CMK (cell line): ENCODE measurements at places on chromosomes 1 and 21.

- DNase-seq = no peak
These were observed 47.9 kb upstream of the EDEM3 start for GRCh38 chr1:184802354-184803179.

- DNase-seq = no peak
These were observed 7.0 kb downstream of the CD53 start for GRCh38 chr1:110879758-110880606.

- DNase-seq = no peak
These were observed 686.9 kb downstream of the LRRIQ3 start for GRCh38 chr1:73511038-73511437.

DNA sequence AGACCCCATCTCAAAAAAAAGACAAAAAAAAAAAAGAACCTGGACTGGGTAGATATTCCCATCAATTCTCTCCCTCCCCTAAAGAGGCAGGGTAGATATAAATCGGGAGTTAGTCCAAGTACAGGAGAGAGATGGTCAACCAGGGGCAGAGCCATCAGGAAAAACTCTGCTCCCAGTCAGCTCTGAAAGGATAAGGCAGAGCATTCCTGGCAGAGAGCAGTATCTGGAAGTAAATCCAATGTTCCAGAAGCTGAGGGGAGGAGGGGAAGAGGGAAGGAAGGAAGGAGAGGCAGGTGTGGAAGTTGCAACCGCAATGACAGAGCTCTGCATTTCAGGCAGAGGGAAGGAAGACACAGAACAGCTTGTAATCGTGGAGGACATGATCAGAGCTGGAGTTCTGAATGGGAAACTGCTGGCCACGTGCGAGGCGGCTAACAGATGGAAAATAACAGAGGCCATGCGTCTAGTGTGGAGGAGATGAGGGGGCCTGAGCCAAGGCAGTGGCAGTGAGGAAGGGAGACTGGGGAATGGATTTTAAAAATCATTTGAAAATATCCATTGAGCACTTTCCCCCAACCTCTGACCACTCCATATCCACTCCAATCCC, 15.3 kb upstream of the VWA5B1 start:
- no peak for DNase-seq

GRCh38 chr1:92167151-92167550, 50.6 kb upstream of the C1orf146 start:
- DNase-seq = no peak

GRCh38 chr1:18175530-18176377, 68.2 kb downstream of the IGSF21 start:
- no peak for DNase-seq

DNA sequence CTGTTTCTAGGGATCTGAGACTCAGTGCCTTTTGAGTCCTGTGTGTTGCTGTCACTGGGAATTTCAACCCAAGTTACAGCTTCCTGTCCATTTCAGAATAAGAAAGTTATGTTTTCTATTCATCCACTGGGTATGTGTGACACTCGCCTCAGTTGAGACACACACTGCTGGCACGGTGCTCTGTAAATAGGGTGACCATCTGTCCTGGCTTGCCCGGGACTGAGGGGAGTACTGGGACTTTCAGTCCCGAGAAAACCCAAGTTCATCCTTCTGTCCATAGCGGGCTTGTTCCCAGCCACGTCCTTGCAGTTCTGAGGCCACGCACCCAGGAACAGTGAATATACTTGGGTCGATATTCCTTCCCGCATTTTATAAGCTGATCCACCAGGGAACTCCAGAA, 56.3 kb upstream of the DISP3 start:
- no peak for DNase-seq

DNA sequence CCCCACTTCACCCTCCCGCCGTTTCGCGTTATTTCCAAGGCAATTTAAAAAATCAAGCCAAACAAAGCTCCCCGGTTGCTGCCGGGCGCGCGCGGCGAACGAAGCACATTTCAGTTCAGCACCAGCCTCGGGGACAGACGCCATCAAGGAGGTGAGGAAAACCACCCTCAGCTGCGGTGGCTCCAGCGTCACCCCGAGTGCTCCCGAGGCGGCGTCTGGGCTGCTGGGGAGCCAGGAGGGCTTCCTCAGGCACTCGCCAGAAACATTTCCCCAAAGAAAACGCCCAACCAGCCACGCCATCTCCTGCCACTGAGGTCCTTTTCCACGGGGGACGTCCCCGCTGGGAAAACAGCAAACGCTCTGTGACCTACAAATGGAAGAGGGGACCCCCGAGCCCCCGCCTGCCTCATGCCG, 623 bp downstream of the GNG4 start:
- DNase-seq = no peak

DNA sequence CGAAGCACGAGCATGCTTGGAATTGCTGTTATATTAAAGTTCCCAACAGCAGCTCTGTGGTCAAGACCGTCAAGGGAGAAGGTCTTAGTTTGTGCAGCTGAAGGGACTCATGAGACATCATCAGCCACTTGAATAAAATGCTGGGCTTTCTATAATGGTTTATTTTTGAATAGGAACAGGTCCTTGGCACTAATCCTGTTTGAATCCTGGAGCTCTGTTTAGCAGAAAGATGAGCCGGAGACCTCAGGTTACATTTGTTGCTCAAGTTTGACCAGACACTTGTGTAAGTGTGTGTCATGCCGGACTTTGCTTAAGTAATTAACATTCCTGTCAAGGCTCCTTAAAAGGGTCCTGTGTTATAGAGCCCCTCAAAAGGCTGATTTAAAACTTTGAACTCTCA, 186.5 kb downstream of the ROR1 start:
- DNase-seq = no peak

- no peak for DNase-seq
These were observed 10.1 kb downstream of the FNDC5 start for GRCh38 chr1:32860566-32860965.

DNA sequence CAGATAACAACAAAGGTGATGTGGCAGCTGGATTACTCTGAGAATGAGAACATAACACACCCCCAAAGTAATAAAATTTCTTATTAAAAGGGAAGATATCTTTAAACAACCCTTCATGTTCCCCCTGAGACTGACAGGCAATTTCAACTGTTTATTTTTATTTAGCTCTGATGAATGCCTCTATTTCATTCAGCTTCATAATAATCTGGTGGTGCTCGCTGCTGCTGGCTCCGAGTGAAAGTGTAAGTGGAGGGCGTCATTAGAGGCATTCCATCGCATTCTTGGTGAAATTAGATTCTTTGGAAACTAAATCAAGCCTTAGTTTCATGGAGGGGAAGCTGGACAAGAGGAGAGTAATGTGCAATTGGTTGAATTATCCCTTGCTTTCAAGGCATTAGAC, 128.9 kb downstream of the GRIK1 start:
- DNase-seq = no peak

GRCh38 chr1:50214717-50215116, 106.0 kb downstream of the ELAVL4 start:
- DNase-seq = no peak

DNA sequence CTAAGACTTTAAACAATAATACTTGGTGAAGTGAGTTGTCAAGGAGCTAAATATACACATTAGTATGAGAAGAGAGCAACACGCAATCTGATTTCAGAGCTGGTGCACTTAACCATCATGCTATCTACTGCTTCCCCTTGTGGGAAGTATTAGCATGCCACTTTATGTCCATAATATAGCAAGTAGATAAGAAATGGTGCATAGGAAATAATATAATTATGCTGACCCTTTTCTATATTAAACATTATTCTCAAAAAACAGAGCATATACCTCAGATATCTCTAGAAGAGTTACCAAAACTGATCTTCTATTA, 63.4 kb downstream of the MAGI3 start:
- no peak for DNase-seq

- DNase-seq = no peak
These were observed 2.6 kb upstream of the TMEM240 start for GRCh38 chr1:1542766-1543705.

DNA sequence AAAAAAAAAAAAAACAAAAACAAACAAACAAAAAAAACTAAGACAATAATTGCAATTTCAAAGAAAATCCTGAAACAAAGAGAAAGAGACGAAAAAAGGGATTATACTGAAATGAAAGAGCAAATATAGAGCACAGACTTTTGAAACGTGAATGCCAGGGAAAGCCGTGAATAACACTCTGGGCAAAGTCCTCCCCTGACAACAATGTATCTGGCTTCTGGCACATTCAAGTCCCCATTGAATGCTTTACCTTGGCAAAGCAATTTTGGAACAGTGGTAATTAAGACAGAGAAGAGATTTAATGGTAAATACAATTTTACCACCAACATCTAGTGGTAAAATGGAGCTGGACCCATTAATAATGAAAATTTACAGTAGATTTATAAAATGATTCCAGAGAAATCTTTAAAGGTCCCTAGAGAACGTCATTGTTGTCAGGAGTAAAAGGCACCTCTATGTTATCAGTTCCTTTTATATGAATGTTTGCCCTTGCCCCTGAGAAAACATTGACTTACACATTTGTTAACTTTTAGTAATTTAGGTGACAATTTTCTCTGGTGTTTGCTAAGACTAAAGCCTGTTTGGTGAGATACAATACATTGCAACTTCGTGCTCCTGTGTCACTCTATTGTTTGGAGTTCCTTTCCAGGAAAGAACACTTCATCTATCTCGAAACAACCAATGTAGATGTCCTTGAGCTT, 89.7 kb downstream of the GREM2 start:
- DNase-seq = no peak

DNA sequence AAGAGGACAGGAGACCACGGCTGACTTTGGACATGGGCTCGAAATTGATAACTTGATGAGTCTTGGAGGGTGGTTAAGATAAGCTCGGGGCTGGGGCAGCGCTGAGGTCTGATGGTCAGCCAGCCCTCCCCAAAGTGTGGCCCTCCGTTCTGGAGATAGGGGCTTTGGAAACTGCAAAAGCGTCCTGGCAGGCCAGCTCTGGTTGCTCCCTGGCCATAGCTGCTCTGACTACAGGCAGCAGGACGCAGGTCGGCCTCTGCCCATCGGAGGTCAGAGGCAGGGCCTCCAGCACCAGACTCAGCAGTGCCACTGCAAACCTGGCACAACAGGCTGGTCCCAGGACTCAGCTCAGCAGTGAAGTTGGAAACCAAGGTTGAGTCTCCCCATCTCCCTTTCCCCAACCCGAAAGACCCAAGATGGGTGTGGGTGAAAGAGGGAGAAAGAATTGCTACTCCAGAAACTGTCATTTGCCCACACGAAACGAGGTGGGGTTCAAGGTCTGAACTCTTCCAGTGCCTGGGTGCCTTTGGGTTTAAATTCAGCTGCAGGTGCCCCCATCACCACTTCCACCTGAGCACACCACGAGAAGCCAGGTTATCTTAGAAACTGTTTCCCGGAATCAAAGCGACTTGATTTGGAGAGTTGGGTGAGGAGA, 4.8 kb downstream of the SIM2 start:
- no peak for DNase-seq

DNA sequence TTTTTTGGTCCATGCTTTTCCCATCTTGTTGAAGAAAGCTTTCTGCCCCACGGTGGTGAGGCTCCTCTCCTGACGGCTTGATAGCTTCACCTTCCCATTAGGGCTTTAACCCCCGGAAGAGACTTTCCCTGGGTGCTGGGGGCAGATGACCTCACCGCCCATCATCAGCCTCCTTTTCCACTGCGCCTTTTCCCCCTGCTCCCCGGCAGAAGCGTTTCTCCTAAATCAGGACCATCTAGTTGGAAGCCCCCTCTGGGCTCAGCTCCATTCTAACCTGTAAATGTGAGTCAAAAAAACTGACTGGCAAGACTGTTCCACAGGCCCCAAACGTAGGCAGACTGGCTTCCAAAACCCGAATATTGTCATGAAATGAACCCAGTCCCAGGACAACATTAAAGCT, 6.7 kb downstream of the POFUT2 start:
- no peak for DNase-seq

DNA sequence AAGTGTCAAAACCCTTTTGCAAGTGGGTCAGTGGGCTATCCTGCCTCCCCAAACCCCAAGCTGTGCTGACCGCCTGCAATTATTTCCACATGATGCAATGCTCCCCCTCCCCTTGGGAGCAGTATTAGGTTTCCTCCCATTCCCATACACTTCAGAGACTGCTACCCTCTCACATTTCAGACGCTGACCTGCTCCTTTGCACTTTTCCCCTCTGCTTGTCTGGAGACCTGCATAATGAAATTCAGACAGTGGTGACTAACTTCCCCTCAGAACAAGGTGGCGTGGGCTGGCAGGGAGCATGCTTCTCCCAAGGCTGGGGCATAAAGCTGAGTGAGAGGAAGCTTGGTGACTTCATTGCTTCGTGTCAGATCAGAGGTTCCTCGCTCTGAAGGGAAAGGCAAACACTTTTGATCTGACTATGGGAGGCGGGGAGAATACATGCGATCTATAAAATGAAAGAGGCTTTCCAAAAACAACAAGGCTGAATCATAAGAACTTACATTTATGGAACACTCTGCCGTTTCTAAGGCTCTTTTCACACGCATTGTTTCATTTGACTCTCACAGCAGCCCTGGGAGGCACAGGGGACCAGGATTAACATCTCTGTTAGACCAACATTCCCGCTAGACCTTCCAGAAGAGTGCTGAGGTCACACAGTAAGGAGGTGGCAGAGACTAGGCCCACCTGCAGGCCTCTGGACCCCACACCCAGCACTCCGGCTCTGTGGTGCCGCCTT, 27.5 kb upstream of the ROR1 start:
- DNase-seq = no peak

GRCh38 chr1:78624035-78624434, 3.8 kb downstream of the IFI44L start:
- DNase-seq = no peak

GRCh38 chr1:184433956-184434502, 47.2 kb downstream of the C1orf21 start:
- DNase-seq = no peak

DNA sequence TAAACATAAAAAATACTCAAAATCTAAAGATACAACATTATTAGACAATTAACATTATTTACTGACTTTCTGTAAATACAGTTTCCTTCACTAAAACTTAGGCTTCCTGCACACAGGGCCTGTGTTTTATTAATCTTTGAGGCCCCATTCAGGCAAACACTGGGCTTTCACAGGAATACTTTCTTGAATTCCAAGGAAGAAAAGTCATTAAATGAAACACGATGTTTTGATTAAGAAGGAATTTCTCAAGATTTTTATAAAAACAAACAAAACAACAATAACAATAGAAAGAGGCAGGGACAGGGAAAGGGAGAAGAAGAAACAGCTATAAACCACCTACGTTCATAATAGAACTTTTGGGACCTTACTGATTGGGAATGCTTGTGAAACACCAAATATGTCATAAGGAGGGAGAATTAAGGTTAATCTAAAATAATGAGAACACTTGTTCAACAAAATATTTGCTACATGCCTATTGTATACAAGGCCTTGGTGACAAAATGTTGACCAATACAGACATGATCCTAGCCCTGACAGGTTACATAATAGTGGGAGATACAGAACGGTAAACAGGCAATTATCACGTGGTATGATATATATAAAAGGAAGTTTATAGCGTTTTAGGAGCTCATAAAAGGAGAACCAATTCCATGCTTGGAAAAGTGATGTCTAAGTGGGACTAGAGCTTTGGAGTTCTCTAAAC, 3.6 kb downstream of the DDAH1 start:
- no peak for DNase-seq

DNA sequence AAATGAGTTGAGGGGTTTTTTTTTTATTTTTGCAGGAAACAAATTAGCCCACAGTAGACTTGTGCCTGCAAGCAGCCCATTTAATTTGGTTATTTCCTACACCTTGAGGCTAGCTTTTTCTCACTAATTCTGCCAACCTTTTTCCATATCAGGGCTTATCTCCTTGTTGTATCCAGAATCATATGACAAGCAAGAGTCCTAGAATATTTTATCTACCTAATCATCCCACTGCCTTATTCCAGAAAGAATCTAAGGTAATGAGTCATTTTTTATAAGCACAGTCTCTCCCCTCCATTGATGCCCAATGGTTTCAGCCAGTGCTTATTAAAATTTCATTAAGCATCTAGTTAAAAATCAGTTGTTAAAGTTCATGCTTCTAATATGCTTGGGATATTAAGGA, 324.1 kb downstream of the BARHL2 start:
- no peak for DNase-seq
